ENCODE measurements at places on chromosomes 5 and 9. TPM values are rescaled to one million over a fixed set of nuclear protein-coding genes. Genes with fewer than 3 reads are reported as not detected.
A peak's percentile ranks its signal among the peaks of the same experiment; 100 is the strongest.

STPG3 gene
- total RNA-seq, result 0.36 TPM

ZNF474 gene
- 0.72 TPM for total RNA-seq

SLC6A18 gene
- not detected for total RNA-seq

DNA sequence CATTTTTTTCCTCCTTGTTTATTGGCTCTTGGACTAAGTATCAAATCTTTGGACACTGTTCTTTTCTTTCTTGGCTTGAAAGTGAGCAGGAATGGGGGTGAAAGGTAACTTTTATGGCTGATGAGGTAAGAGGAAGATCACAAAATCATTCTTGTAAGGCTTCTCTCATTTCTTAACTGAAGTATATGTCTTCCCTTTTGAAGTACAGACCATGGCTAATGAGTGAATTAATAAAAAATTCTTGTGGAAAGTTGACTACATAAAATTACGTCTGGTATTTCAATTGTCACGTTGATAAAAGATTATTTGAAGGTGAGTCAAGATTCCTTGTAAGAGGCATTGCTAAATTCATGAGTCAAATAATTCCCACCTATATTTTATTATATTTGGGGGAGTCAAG, 25.1 kb downstream of the VCAN start:
- peaks cover 2% of the 10 kb centered on the region for H3K4me1 ChIP-seq
- no peak for DNase-seq
- peaks cover 76% of the 10 kb centered on the region for H3K36me3 ChIP-seq
- H3K4me3 ChIP-seq, result no peak overlapping the region
- no peaks in the 10 kb centered on the region for H3K27me3 ChIP-seq
- no peak overlapping the region for H3K27ac ChIP-seq

DNA sequence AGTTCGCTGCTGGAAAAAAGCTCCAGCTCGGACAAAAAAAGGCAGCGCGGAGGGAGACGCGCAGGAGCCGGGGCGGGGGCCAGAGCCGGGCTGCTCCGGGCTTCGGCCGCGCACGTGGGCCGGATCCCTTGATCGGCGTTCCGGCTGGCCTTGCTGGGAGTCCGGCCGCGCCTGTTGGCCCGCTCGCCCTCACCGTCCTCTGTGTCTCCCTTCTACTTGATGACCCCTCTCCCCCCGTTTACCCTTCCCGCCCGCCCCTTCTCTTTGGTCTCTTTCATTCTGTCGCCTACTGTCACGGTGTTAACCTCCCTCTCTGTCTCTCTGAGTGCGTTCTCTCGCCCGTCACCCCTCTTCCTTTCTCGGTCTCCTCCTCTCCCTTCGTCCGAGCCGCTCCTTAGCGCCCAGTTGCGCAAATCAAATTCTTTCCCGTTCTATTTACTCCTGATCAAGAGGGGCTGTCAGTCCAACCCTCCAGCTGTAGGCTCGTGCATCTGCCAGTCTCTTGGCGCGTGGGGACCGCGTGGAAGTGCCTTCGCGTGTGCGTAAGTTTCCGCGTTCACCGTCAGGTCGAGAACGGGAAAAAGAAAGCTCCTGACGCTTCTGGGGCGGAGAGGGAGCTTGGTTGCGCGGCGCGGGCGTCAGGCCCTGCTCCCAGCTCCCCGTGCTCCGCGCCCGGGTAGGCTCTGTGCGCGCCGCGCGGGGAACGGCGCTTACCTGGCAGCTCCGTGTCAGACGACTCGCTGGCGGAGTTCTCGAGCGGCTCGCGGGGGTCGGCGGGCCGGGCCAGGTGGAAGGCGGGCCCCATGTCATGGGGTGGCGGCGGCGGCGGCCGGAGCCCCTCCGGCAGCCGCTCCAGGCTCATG, 798 bp downstream of the PITX1 start:
- H3K36me3 ChIP-seq, result peaks cover 6% of the 10 kb centered on the region
- DNase-seq, result peak; percentile 95
- peak overlapping the region; percentile 88 for H3K27ac ChIP-seq
- H3K27me3 ChIP-seq, result peaks cover 6% of the 10 kb centered on the region
- H3K4me1 ChIP-seq, result peaks cover 9% of the 10 kb centered on the region

DNA sequence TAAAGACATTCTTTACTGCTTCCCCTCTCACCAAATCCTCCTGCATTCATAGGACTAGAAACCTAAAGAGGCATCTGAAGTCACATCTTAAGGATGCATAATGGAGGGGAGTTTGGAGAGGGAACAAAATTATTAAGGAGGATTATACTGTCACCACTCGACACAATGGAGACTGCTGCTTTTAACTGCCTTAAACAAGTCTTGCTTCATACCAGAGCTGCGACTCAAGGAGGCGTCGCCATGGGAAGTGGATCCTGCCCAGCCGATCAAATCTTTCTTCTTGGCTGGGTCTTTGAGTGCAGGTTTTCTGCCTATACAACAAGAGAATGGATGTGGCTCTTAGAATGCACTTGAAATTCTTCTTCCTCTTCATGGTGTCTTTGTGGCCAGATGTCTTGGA, 66.7 kb upstream of the FOXE1 start:
- no peak overlapping the region for H3K4me3 ChIP-seq
- H3K27ac ChIP-seq, result no peak overlapping the region
- no peaks in the 10 kb centered on the region for H3K36me3 ChIP-seq
- DNase-seq, result no peak
- H3K4me1 ChIP-seq, result no peaks in the 10 kb centered on the region

DNA sequence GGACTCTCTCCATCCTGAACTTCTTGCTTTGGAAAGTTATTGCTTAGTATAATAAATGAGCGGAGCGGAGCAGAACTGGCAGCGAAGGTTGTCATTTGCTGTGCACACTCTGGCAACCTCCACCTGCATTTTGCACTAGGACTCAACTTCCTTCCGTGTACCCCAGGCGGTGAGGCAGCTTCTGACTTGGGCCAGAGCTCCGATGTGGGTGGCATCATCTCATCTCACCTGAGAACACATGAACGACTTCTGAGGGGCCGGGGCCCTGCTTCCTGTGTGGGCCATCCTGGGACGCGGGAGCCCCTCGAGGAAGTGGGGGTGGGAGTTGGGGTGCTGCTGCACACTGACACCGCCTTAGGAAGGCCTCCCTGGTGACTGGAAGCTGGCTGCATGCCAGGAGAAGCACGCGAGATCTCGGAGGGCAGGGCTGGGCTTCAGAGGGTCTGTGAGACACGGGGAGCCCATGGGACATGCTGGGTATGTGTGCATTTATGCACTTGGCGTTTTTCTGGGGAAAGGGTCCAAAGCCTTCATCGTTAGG, 56.5 kb upstream of the COL5A1 start:
- peaks cover 8% of the 10 kb centered on the region for H3K4me1 ChIP-seq
- H3K27ac ChIP-seq, result no peak overlapping the region
- H3K4me3 ChIP-seq, result no peak overlapping the region
- no peaks in the 10 kb centered on the region for H3K27me3 ChIP-seq
- no peaks in the 10 kb centered on the region for H3K36me3 ChIP-seq
- DNase-seq, result no peak

DNA sequence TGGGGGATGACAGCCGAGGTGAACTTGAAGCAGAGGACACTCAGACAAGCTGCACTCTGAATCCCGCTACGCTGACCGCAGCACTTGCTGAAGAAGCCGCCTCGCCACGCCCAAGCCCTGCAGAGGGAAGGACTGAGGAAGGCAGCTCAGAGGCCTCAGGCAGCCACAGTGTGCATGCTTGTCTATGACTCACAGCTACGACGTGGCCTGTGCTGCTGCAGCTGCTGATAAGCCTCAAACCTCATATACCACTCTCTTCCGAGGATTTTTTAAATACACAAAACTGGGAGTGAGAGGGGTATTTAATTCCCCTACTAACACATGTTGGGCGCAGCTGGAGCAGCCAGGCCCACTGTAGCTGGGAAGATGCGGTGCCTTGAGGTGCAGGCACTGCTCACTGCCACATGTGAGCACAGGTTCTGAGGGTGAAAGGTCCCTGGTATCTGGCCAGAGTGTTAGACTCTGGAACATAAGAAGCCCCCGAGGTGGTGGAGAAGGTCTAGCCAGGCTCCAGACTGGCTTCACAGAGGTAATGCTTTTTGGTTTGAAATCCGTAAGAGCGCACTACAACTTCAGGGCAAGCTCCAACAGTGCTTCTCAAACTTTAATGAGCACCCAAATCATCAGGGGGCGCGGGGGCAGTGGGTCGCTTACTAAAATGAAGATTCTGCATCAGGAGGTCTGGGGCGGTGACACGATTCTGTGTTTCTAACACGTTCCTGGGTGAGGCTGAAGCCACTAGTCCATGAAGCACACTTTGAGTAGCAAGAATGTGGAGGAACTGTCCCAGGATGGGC, 196.8 kb downstream of the AUH start:
- no peak overlapping the region for H3K4me3 ChIP-seq
- H3K27me3 ChIP-seq, result no peaks in the 10 kb centered on the region
- peak; percentile 98 for DNase-seq
- peaks cover 39% of the 10 kb centered on the region for H3K4me1 ChIP-seq
- H3K27ac ChIP-seq, result peak overlapping the region; percentile 92

- H3K27me3 ChIP-seq, result no peaks in the 10 kb centered on the region
- DNase-seq, result no peak
- no peaks in the 10 kb centered on the region for H3K36me3 ChIP-seq
- no peak overlapping the region for H3K27ac ChIP-seq
Measured at GRCh38 chr5:32461441-32462120, 17.0 kb upstream of the ZFR start.

DNA sequence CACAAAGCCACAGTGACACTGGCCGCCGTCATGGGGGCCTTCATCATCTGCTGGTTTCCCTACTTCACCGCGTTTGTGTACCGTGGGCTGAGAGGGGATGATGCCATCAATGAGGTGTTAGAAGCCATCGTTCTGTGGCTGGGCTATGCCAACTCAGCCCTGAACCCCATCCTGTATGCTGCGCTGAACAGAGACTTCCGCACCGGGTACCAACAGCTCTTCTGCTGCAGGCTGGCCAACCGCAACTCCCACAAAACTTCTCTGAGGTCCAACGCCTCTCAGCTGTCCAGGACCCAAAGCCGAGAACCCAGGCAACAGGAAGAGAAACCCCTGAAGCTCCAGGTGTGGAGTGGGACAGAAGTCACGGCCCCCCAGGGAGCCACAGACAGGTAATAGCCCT, 26.1 kb downstream of the HRH2 start:
- peak; percentile 32 for DNase-seq
- H3K4me1 ChIP-seq, result no peaks in the 10 kb centered on the region
- no peaks in the 10 kb centered on the region for H3K27me3 ChIP-seq
- H3K4me3 ChIP-seq, result no peak overlapping the region
- no peaks in the 10 kb centered on the region for H3K36me3 ChIP-seq

Measured in osteoblast (primary cell).